ENCODE measurements at places on chromosomes 2 and 18. TPM values are rescaled to one million over a fixed set of nuclear protein-coding genes. Genes with fewer than 3 reads are reported as not detected.

CXCR2 gene
- 0.49 TPM for total RNA-seq

SANBR gene
- 27.3 TPM for total RNA-seq

TMBIM1 gene
- total RNA-seq, result 78.5 TPM

CELF4 gene
- 0.44 TPM for total RNA-seq

M1AP gene
- 0.74 TPM for total RNA-seq

CFAP53 gene
- 0.56 TPM for total RNA-seq

RNF103 gene
- 31.9 TPM for total RNA-seq

VAMP8 gene
- 225 TPM for total RNA-seq

DNAJC27 gene
- total RNA-seq, result 3.5 TPM

STAT4 gene
- total RNA-seq, result 1.1 TPM

GNLY gene
- not detected for total RNA-seq

HMSD gene
- not detected for total RNA-seq

C2orf72 gene
- 5.4 TPM for total RNA-seq

UGT1A8 gene
- not detected for total RNA-seq

RAMP1 gene
- 2.2 TPM for total RNA-seq

ARHGAP25 gene
- 4.6 TPM for total RNA-seq

DQX1 gene
- 3.5 TPM for total RNA-seq

MOB4 gene
- total RNA-seq, result 31.0 TPM

STPG4 gene
- not detected for total RNA-seq

CNTNAP5 gene
- total RNA-seq, result 5.0 TPM

KCNJ3 gene
- not detected for total RNA-seq

HRH4 gene
- not detected for total RNA-seq

TTN gene
- total RNA-seq, result 3.8 TPM

ARHGAP15 gene
- not detected for total RNA-seq

LRRTM1 gene
- total RNA-seq, result not detected

SPP2 gene
- total RNA-seq, result not detected

FRZB gene
- 90.8 TPM for total RNA-seq

EFEMP1 gene
- 2.3 TPM for total RNA-seq

SP140 gene
- total RNA-seq, result not detected

IL36RN gene
- total RNA-seq, result not detected

MRO gene
- 0.23 TPM for total RNA-seq

SERPINB13 gene
- total RNA-seq, result not detected

CCL20 gene
- not detected for total RNA-seq

IL1F10 gene
- total RNA-seq, result not detected

RNF125 gene
- total RNA-seq, result 5.2 TPM

EPB41L3 gene
- total RNA-seq, result 16.8 TPM

IHH gene
- total RNA-seq, result not detected

SIX3 gene
- not detected for total RNA-seq

PRKAG3 gene
- not detected for total RNA-seq

IL36A gene
- total RNA-seq, result not detected

MC4R gene
- total RNA-seq, result not detected

NRBP1 gene
- total RNA-seq, result 117 TPM

FAHD2A gene
- total RNA-seq, result 34.0 TPM

ADGRF3 gene
- total RNA-seq, result 4.9 TPM

CD8B2 gene
- total RNA-seq, result 0.05 TPM

DNAJC5G gene
- total RNA-seq, result not detected

DLGAP1 gene
- total RNA-seq, result 1.8 TPM

EHBP1 gene
- total RNA-seq, result 54.4 TPM

TFCP2L1 gene
- 1.7 TPM for total RNA-seq

CRYGD gene
- not detected for total RNA-seq

Data from endothelial cell (in vitro differentiated cells).